Stimulated activated CD4-positive, alpha-beta T cell treated with anti-CD3 and anti-CD28 coated beads, Interleukin-2, amount 100 ng/mL, for 4 hours (primary cell): ENCODE measurements at places on chromosomes 2 and 18.

- no peak for DNase-seq
Measured at GRCh38 chr2:109376115-109376514, 237.7 kb downstream of the SEPTIN10 start.

DNA sequence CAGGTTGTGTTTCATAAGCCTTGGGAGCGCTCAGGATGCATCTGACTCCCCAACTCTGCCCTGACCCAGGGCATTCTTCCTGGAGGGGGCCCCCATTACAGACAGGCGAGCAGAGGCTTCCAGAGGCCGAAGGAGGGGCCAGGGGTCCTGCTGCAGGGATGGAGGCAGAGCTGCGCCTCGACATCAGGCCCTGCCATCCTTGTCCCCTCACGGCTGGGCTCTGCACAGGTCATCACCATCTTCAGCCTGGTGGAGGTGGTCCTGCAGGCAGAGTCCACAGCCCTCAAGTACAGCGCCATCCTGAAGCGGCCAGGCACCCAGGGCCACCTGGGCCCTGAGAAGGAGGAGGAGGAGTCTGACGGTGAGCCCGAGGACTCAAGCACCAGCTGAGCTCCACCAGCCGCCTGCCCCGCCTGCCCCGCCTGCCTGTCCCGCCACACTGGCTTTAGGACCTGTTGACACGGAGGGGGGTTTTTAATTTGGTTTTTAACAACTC, 42.3 kb upstream of the ALPP start:
- no peak for DNase-seq

GRCh38 chr18:57519668-57520424, 66.7 kb downstream of the FECH start:
- DNase-seq = no peak

- no peak for DNase-seq
Measured at GRCh38 chr2:217943446-217944321, 59.1 kb downstream of the TNS1 start.

DNA sequence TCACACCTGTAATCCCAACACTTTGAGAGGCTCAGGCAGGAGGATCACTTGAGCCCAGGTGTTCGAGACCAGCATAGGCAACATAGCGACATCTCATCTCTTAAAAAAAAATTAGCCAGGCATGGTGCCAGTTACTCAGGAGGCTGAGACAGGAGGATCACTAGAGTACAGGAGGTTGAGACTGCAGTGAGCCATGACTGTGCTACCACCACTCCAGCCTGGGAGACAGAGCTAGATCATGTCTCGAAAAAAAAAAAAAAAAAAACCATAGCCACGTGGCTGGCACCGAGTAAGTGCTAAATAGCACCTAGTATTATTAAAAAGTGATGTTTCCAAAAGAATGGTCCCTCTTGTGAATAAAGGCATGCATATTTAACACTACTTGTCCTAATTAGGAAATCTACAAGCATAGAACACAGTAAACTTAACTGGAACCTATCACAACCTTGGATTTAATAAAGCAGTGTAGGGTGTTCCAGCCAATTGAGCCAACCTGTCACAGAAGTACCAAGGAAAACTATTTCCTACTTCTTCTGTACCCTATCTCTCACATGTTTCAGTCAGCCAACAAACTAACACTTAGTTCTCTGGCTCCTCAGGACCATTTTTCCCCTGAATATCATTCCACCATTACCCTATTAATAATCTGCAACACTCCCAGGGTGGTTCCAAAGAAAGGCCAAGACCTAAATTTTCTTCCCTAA, 8.8 kb downstream of the RAB1A start:
- no peak for DNase-seq

DNA sequence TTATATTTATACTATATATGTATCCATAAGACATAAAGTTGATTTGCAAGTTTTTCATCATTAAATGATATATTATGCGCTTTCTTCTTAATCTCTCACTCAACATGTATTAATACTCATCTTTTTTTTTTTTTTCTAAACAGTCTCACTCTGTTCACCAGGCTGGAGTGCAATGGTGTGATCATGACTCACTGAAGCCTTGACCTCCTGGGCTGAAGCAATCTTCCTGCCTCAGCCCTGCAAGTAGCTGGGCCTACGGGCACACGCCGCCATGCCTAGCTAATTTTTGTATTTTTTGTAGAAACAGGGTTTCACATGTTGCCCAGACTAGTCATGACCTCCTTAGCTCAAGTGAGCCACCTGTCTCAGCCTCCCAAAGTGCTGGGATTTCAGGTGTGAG, 51.4 kb upstream of the MAP4K3 start:
- DNase-seq = no peak
